ENCODE measurements at places on chromosomes 2 and 18. TPM values are rescaled to one million over a fixed set of nuclear protein-coding genes. Genes with fewer than 3 reads are reported as not detected.
A peak's percentile ranks its signal among the peaks of the same experiment; 100 is the strongest.

DNA sequence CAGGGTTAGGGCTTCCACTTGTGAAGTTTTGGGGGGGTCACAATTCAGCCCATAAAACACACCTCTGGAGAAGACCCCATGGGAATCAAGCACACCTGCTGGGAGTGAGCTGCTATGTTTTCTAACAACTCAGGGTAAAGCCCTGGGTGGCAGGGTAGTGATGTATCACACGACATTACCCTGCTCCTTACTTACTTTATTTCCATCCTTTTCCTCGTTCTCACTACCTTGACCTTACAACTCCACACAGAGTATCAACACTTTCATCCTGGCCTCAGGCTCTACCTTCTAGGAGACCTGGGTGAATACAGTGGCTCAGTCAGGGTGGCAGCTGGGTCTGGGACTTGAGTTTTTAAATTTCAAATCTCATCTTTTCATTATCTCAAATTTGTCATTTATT is 290.3 kb downstream of the CYRIA start:
- no peak for DNase-seq

DNA sequence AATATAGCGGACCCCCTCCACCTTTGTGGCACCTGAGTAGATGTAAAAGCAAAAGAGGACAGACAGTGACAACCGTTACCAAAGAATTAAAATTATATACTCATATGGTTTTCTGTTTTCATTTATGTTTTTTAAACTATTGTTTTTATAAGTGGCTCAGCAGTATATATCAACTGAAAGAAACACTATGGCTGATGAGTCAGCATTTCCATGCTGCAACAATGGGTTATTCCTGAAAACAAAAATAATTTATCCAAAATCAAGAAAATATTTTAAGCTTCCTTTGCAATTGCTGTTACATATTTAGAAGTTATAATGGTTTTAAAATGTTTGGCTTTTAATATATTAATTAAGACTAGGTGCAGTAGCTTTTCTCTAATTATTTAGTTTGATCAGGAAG is 17.7 kb downstream of the MRPS9 start:
- DNase-seq, result no peak

- no peak for DNase-seq
These were observed 38.1 kb downstream of the EMX1 start for GRCh38 chr2:72955228-72956049.

DNA sequence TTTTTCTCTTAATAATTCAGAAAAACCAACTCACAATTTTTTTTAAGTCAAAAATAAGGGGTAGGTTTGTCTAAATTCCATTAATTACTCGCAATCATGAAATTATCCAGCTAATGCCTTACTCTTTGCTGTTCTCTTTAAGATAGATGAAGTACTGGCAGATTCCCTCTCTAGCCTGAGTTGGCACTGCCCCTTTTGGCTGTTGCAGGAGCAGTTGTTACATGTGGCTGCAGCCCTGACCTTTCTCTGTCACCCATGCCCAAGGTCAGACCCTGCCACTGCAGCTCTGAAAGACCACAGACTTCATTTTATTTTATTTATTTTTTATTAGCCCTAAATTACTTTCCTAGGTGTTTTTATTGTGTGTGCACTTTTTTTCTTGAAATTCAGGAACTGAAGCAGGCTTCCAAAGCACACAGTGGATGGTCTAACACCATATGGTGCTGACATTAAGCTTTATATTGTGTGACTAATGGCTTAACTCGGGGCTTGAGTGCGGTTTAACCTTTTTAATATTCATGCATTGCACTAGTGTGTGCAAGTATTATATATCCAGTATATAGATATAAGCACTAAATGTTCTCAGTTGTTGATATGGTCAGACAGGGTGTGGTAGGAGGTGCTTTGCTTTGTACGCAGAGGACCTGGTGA is 313.0 kb downstream of the CDH2 start:
- no peak for DNase-seq

GRCh38 chr2:118223511-118223991 is 135.3 kb downstream of the INSIG2 start:
- peak; percentile 16 for DNase-seq

DNA sequence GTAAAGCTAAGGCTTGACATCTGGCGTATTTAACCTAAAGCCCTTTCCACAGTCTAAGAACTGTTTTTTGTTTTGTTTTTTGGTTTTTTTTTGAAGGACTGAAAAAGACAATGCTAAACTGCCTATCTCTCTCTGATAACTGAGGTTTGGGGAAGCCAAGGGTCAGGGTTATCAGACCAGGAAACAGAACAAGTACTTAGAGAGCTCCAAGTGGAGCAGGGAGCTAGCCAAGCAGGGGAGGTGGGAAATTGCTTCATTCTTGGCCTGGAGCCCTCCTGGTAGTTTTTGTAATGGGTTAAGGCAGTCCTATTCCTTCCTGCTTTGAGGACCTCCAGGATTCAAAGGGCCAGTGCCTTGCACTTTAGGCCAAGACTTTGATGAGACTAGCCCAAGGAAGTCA is 154.3 kb upstream of the LTBP1 start:
- DNase-seq, result peak; percentile 49

DNA sequence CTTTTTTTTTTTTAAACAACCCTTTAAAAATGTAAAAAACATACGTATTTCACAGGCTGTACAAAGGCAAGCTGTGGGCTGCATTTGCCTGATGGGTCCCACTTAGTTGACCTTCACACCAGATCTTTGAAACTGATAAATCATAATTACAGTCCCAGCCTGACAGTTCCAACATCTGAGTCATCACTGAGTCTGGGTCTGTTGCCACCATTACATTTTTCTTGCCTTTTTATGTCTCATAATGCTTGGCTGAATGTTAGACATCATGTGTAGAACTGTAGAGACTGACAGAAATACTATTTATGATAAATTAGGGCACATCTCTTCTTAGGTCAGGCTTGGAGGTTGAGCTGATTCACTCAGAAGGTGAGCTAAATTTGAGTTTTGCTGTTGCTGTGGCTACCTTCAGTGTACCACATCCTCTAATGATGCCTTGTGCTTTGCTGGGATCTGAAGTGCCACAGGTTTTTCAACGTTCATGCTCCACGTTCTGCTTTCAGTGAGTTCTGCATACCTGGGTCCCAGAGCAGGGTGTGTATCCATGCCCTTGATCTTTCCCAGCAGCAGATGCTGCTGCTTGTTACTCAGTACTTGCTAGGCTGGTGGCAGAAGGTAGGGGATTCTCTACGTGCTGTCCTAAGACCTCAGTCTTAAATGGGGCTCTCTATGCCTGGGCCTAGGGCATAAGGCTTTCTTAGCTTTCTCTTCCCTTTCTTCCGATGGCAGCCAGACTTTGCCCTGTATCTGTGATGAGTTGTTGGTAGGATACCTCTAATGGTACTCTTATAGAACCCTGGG is 160.6 kb upstream of the SMAD7 start:
- no peak for DNase-seq

- DNase-seq, result no peak
These were observed 33.8 kb downstream of the HS6ST1 start for GRCh38 chr2:128284841-128285240.

DNA sequence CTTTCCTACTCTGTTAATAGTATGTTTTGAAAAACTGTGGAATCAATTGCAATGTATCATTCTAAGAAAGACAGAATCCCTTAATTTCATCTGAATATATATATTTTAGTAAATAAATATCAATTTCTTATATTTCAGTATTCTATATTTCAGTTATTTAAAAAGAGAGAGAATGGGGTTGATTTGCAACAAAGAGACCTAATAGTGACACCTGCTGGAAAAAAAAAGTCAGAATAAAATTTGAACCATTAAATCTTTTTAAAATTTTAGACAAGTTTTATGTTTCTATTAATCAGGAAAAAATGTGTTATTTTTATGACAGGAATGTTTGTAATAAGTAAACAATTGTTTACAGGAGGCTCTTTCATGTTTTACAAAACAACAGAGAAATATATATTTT is 20.7 kb upstream of the CCNT2 start:
- peak; percentile 24 for DNase-seq

C2orf66 gene
- total RNA-seq, result not detected

CYP27A1 gene
- total RNA-seq, result 63.1 TPM

GALNT3 gene
- 0.39 TPM for total RNA-seq

TFPI gene
- total RNA-seq, result 9.3 TPM

DSG2 gene
- total RNA-seq, result 45.3 TPM

TUBA4B gene
- total RNA-seq, result not detected

CNNM4 gene
- total RNA-seq, result 18.8 TPM
